Right ventricle myocardium inferior (tissue), 1 donor: ENCODE measurements at places on chromosomes 11 and 22. TPM values are rescaled to one million over a fixed set of nuclear protein-coding genes. Genes with fewer than 3 reads are reported as not detected.

Gene ANO1
- 6.7 TPM for total RNA-seq

Gene OR52I1
- not detected for total RNA-seq

Gene PATE2
- not detected for total RNA-seq

Gene SMPD1
- total RNA-seq = 60.6 TPM

Gene MMP11
- 28.0 TPM for total RNA-seq

Gene MRGPRX3
- total RNA-seq = not detected

Gene TPH1
- not detected for total RNA-seq

Gene ABCC8
- 1.1 TPM for total RNA-seq

Gene MMP8
- not detected for total RNA-seq

Gene MICAL2
- total RNA-seq = 42.0 TPM

Gene TPBGL
- 0.16 TPM for total RNA-seq

Gene TEX12
- 0.54 TPM for total RNA-seq

Gene CD59
- 817 TPM for total RNA-seq

Gene INPP5J
- 16.6 TPM for total RNA-seq

Gene CCDC89
- total RNA-seq = 0.22 TPM

Gene OR8D1
- total RNA-seq = not detected

Gene TEAD1
- 126 TPM for total RNA-seq

Gene CD248
- 26.7 TPM for total RNA-seq

Gene MS4A18
- total RNA-seq = not detected

Gene FDXACB1
- total RNA-seq = 1.2 TPM

Gene P4HA3
- total RNA-seq = not detected

Gene RPS25
- total RNA-seq = 876 TPM

Gene TIMP3
- total RNA-seq = 288 TPM

Gene BTBD18
- total RNA-seq = not detected

Gene CFL1
- total RNA-seq = 386 TPM

Gene HTR3A
- total RNA-seq = not detected

Gene TRIM49
- not detected for total RNA-seq

Gene APOC3
- not detected for total RNA-seq

Gene ANO9
- 0.41 TPM for total RNA-seq

Gene PAMR1
- 14.5 TPM for total RNA-seq

Gene MAP6
- total RNA-seq = 5.2 TPM

Gene FDX1
- 22.5 TPM for total RNA-seq

Gene C11orf86
- total RNA-seq = not detected

Gene ELFN2
- 0.22 TPM for total RNA-seq
